ENCODE measurements at places on chromosomes 2 and 18.

DNA sequence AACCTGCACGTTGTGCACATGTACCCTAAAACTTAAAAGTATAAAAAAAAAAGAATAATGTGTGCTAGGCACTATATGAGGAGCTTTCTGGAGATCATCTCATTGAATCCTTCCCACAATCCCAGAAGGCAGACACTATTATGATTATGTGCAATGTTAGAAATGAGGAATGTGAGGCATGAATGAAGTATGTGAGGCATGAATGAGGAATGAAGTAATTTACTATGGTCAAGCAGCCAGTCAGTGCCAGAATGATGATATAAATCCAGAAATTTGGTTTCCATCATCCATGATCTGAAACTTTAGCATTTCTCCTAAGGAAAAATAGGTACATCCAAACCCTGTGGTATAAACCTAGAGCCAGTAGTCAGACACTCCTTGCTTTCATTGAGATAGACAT, 42.0 kb downstream of the CCDC148 start:
- DNase-seq, result no peak

- DNase-seq, result no peak
Observed at GRCh38 chr2:33620-34019, 12.7 kb downstream of the FAM110C start.

DNA sequence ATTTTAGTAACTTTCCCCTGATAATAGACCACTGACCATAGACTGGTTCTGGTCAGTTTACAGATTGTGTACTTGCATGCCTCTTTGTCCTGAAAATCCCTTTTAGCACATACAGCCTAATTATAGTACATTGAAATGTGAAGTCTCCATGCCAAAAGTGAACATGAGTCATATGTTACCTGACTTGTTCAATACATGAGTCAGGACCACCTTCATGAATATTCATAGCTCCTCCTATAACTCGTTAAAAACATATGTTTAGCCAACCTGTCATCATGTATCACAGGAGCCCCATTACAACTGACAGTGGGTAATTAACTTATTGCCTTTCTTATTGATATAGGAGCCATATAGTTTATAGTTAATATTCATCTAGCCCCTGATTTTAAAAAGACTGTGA, 78.6 kb downstream of the SH3YL1 start:
- DNase-seq, result no peak

- no peak for DNase-seq
Observed at GRCh38 chr2:42792583-42793333, at the start of gene HAAO. Gene HAAO (minus strand): TSS chr2:42792583. CDS start chr2:42792536, 47 bp downstream.

GRCh38 chr2:44137872-44138551, 30.7 kb upstream of the PPM1B start:
- no peak for DNase-seq

GRCh38 chr2:49404108-49404507, 249.8 kb upstream of the FSHR start:
- no peak for DNase-seq

GRCh38 chr2:11598228-11598731, 64.4 kb downstream of the GREB1 start:
- no peak for DNase-seq

DNA sequence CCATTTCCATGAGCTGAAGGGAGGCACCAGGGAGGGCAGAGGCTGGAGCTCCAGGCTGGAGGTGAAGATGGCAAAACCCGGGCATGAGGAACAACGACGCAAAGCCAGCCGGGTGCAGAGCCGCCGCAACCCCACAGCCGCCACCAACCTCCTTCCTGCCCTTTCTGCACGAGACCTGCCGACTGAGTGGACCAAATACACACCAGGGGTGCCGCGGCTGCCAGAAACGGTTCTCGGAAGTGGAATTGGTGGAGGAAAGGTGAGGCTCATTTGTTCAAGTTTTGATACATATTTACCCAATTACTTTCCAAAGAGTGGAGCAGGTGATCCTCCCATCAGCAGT, 8.4 kb upstream of the CIDEA start:
- no peak for DNase-seq

- no peak for DNase-seq
Observed at GRCh38 chr2:43727634-43728014, 46.2 kb upstream of the DYNC2LI1 start.

DNA sequence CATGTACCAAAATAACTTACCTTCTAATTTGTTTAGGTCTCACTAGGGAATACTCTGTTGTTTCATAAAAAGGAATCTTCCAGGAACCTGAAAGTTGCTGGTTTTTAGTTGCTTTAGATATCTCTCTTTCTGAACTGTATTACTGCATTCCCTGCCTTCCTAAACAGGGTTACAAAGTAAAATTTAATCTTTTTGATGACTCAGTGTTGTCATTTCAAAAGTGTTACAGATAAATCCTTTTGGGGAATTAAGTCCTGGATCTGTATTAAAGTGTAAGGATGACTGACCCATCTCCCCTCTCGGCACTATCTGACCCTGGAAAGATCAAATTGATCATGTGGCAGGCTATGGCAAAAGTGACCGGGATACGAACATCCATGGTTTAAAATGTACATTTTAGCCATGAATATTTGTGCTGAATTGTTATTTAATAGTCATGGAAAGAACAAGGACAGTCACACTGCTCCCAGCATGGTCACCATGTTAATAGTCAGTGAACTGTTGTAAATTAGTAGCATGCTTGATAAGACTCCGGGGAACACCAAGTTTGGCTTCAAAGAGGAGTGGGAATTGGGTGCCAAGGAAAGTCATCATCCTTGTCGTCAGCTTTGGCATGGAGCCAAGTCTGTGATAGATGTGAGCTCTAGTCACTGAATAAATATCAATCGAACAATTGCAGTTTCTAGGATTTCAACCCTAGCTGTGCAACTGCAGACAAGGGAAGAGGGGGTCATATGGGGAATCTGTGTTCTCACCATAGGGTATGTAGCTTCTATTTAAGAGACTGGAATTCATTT, 4.2 kb downstream of the PLEKHA3 start:
- DNase-seq, result no peak

DNA sequence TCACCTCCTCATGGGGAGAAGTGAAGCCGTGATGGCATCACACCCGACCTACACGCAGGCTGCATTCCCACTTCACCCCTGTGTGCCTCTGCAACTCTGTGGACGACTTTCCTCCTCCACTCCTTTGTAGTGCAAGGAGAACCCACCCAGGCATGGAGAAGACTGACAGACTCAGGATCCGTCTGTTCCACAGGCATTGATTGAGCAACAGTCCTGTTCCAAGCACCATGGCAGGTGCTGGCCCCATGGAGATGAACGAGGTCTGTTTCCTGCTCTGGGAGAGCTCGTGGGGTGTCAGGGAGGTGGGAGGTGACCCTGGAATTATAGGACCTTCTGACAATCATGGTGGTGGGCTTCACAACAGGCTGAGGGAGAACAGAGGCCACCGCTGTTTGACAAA, 284.7 kb upstream of the HDAC4 start:
- no peak for DNase-seq

GRCh38 chr2:200026332-200027230, 71.2 kb downstream of the MAIP1 start:
- no peak for DNase-seq

- no peak for DNase-seq
Observed at GRCh38 chr2:84556190-84556589, 39.9 kb downstream of the DNAH6 start.

- no peak for DNase-seq
Observed at GRCh38 chr2:37274359-37274965, 43.0 kb downstream of the NDUFAF7 start.

GRCh38 chr2:30392097-30392496, 54.9 kb upstream of the LCLAT1 start:
- DNase-seq, result no peak

DNA sequence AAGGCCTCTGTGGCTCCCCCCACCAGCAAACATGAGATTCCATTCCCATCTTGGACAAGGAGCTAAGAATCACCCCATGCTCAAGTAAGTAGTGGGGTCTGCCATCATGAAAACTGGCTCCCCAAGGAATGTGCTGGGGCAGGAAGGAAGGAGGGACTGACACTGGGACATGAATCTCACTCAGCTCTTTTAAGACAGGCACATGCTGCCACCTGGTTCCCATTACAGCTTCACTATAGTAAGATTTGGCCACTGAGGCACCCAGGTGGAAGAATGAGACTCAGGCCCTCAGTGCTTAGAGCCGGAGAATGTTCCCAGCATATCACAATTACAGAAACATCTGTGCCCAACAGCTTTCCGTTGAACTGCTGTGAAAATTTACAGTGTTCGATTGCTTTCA, 38.7 kb downstream of the OSR1 start:
- no peak for DNase-seq

DNA sequence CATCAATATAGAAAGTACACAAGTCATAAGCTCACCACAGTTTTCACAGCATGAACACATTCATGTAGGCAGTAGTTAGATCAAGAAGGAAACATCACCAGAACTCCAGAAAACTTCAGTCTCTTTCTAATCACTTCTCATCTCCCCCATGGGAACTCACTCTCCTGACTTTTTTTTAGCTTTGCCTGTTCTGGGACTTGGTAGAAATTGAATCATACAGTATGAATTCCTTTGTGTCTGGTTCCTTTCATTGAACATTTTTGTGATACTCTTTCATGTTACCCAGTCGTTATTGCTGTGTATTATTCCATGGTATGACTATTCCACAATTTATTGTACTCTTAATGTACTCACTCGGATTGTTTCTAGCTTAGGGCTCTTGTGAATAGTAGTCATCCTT, 160.2 kb downstream of the TAF4B start:
- DNase-seq, result no peak

DNA sequence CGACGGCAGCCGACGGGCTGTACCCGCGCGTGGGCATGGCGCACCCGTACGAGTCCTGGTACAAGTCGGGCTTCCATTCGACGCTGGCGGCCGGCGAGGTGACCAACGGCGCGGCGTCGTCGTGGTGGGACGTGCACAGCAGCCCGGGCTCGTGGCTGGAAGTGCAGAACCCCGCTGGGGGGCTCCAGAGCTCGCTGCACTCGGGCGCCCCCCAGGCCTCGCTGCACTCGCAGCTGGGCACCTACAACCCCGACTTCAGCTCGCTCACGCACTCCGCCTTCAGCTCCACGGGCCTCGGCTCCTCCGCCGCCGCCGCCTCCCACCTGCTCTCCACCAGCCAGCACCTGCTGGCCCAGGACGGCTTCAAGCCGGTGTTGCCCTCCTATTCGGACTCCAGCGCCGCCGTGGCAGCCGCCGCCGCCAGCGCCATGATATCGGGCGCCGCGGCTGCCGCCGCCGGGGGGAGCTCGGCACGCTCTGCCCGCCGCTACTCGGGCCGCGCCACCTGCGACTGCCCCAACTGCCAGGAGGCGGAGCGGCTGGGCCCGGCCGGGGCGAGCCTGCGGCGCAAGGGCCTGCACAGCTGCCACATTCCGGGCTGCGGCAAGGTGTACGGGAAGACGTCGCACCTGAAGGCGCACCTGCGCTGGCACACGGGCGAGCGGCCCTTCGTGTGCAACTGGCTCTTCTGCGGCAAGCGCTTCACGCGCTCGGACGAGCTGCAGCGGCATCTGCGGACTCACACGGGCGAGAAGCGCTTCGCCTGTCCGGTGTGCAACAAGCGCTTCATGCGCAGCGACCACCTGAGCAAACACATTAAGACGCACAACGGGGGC, 2.0 kb downstream of the SP9 start:
- no peak for DNase-seq

DNA sequence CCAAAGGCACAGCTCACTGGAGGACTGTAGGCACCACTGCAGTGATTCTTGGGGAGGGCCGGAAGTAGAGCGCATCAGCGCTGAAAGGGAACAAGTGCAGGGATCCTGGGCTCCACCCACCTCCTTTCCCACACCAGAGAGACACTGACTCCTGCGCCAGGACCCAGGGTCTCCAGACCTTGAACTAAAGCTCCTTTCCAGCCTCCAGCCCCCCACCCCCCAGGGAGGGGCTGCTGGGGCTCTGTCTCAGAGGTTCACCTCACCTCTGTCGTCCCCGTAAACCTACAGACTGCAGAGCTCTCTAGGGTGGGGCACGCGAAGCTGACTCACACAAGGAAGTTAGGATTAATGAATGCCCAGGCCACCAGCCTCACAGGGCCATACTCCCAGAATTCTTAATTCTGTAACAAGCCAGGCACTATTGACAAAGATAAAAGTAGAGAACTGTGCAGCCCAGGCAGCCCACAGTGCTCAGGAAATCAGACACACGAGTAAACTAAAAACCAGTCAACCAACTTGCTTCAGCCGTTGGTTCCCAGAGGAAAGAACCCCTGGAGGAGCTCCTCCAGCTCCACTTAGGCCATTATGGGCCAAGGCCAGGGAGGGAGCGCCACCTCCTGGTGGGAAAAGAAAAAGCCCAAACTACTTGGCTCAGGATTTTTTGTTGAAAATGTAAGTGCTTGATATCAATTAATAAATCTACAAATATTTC, 45.1 kb upstream of the ACAA2 start:
- peak; percentile 45 for DNase-seq

DNA sequence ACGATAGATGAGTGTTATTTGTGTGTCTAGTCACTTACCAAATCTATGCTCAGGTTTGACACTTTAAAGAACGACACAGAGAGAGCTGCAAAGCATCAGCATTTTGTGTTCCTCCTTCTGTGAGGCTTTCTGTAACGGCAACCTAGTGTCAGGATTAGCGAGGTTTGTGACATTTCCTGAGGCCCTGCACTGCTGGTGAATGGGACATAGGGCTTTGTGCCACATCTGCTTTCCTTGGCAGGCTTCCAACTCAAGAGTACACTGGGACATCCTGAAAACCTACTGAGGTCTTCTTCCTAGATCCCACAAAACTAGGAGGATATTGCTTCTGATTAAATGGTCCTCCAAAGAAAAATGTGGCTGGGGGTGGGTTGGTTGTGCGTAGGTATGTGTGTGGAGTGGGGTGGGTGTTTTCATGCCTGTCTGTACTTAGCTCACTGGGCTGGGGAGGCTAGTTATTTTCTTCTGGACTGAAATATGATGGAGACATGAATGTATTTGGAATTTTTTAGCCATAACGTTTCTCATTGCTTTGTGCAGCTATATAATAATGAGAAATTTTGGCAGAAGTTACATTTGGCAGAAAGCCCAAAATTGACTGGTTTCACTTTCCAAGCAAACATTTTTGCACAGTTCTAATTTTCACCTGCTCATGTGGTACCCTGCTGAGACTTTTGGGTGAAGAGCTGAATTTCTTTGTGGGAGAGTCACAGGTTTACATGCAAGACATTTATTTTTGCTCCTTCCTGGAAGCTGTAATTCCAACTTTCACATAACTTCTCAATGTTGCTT, 308.4 kb downstream of the XIRP2 start:
- DNase-seq, result no peak

DNA sequence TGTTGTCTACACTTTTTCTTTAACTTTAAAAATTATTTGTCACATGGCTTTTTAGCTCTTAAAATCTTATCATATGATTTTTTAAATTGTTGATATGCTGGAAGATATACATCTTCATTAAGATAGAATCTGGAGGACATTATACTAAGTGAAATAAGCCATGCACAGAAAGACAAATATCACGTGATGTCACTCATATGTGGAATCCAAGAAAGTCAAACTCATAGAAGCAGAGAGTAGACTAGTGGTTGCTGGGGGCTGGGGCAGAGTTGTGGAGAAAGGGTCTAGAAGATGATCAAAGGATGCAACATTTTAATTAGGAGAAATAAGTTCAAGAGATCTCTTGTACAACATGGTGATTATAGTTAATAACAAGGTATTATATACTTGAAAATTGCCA, 280.9 kb downstream of the GULP1 start:
- DNase-seq, result no peak

- no peak for DNase-seq
Observed at GRCh38 chr18:56899660-56900059, 247.2 kb upstream of the BOD1L2 start.
